ENCODE measurements at places on chromosomes 2 and 18.

GRCh38 chr2:50875561-50875960, 156.4 kb downstream of the NRXN1 start:
- DNase-seq, result no peak

- DNase-seq, result no peak
Measured at GRCh38 chr2:221189431-221190067, 382.6 kb downstream of the EPHA4 start.

DNA sequence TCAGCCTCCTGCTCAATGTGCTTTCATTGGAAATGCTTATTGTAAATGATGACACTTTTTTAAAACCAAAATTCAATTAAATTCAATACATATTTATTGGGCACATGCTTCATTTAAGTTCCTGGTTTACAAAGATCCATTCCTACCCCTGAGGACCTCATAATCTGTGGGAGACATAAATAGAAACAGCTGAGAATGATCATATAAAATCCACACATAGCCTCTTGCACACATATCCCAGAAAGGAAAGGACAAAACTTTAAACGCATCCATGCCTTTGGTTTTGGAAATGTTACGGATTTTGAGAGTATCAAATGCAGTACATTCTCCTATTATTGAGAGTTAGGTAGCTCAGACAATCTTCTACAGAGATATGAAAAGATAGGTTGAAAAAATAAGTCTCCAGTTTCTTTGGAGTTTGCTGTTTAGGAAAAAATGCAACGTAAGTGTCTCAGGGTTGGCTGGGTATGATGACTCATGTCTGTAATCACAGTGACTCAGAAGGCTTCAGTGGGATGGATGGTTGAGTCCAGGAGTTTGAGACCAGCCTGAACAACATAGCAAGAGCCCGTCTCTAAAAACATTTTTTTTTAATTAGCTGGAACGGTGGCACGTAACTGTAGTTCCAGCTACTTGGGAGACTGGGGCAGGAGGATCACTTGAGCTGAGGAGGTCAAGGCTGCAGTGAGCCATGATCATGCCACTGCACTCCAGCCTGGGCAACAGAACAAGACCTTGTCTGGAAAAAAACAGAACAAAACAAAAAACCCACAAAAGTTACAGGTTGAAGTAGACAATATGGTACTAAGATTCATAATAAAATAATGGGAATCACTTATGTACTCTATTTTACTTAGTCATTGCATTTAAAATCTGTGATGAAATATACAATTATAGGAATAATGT, 3.9 kb upstream of the PRELID3A start:
- no peak for DNase-seq

DNA sequence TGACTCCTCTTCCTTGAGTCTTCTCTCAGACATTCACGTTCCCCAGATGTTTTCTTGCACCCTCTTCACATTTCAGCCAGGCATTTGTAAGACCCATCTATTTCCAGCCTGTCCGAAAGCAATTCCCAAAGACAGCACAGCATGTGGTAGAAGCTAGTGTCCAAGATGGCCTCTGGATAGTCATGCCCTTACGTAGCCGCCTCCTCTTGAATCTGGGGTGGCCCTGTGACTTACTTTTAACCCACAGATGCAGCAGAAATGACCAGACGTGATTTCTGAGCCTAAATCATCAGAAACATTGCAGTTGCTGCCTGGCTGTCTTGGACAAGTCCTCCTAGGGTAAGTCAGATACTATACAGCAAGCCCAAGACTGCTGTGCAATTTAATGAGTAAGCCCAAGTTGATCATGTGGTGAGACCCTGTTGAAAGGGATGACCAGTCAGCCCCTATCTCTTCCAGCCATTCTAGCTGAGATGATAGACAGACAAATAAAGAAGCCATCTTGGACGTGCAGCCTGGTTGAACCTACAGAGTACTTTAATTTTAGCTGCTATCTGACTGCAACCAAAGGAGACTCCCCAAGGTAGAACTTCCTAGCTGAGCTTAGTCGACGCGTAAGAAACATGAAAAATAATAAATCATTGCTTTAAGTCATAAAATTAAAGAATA, 12.3 kb downstream of the ARL5A start:
- no peak for DNase-seq

DNA sequence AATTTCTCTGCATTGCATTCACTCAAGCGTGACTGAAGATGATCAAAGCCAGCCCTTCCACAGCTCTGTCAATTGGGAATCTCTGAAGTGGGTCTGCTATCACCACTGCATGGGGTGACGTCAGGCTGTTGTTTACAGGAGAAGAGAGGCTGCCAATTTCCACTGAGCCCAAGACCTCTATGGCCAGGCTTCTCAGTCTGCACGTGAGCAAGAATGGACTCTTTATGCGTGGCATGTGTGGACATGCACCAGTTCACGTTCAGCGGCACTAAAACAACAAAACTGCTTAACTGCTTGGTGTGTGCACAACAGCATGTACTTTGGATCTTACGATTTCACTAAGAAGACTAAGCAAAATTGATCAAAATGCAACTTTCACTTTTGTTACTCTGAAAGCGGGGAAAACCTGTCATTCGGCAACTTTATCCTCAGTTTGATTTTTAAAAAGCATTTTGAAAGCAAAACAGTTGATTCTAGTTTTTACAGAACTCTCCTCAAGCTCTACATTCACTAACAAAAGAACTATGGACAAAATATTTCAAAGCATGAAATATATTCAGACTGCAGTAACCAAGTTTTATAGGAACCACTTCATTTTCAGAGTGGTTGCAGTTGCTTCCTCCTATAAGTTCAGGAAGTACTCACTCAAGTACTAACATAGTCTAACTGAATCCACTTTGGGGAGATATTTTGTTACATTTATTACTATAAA, 77.0 kb upstream of the SERTAD2 start:
- DNase-seq, result no peak
